ENCODE measurements at places on chromosomes 1 and 21.
A peak's percentile ranks its signal among the peaks of the same experiment; 100 is the strongest.

GRCh38 chr1:155967341-155968050 lies 10.9 kb downstream of the ARHGEF2 start:
- no peak for DNase-seq
- H3K36me3 ChIP-seq: no peaks in the 10 kb centered on the region
- H3K27me3 ChIP-seq: no peaks in the 10 kb centered on the region
- H3K4me3 ChIP-seq: no peak overlapping the region

DNA sequence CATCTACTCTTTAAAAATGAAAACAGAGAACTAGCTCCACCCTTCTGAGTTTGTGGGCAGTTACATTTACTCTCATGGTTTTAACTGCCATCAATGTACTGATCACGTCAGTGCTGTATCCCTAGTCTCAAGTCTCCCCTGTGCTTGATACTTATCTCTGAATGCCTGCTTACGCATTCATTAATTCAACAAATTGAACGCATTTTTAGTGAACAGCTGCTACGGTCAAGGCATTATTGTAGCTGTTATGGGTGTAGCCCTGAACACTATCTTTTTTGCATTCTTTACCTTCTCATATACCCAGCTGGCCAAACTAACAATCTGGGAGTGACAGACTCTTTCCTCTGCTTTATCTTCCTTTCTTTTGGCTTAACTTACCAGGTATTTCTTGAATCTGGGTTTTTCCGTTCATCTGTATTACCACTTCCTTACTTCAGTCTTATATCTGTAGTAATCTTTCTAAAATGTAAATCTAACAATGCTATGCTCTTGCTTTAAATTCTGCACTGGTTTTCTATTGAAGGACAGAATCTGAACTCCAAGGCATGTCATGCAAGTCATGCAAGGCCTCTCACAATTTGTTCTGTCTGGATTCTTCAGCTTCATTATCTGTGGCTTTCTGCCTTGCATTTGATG lies 33.3 kb downstream of the SMG7 start:
- H3K27me3 ChIP-seq: no peaks in the 10 kb centered on the region
- no peak overlapping the region for H3K27ac ChIP-seq
- no peaks in the 10 kb centered on the region for H3K36me3 ChIP-seq
- no peaks in the 10 kb centered on the region for H3K4me1 ChIP-seq

DNA sequence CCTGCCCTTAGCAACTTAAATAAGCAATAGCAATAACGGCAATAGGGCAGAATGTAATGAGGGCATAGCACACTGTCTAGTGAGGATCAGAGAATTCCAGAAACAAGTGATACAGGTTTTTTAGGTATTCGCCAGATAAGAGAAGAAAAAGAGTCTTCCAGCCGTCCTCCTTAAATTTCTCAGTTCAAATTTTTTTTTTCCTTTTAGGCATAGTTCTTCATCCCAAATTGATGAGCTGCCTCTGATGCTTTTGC lies 1.8 kb downstream of the PIGV start:
- H3K36me3 ChIP-seq: no peaks in the 10 kb centered on the region
- H3K4me1 ChIP-seq: peaks cover 32% of the 10 kb centered on the region
- no peak for DNase-seq
- no peaks in the 10 kb centered on the region for H3K27me3 ChIP-seq
- no peak overlapping the region for H3K4me3 ChIP-seq

GRCh38 chr1:36305915-36306209 lies 306 bp upstream of the SH3D21 start:
- H3K36me3 ChIP-seq: no peaks in the 10 kb centered on the region
- peak; percentile 14 for DNase-seq
- peaks cover 11% of the 10 kb centered on the region for H3K4me1 ChIP-seq
- peak overlapping the region; percentile 16 for H3K27ac ChIP-seq
- peak overlapping the region; percentile 52 for H3K4me3 ChIP-seq

DNA sequence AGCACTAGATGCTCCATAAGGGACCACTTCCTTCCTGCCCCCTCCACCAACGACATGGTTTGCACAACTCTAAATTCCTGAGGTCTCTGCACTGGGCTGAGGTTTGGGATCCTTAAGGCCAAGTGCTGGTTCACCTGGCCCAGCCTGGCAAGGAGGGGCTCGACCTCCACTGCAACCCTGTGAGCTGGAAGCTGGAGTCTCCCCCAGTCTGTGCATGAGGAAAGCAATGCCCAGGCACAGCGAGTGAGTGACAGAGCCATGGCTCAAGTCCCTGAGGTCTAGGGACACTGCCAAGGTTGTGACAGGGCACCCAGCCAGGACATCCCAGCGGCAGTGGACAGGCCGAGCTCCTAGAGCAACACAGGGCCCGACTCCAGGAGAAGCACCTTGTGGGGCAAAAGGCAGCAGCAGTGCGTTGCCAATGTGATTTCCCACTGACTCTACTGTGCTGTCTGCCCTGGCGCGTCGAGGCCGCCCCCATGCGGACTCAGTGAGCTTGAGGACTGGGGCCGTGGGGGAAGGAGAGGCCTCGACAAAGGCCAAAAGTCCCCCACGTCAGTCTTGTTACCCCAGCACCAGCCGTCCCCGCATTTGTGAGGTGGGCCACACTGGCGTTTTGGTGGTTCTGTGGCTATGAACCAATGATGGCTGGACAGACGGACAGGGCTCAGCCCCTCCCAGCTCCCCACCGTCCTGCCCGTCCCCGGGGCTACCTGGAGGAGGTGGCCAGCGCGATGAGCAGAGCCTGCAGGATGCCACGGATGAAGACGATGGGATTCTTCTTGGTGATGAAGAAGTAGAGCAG lies 30.0 kb downstream of the PODN start:
- no peak overlapping the region for H3K27ac ChIP-seq
- H3K27me3 ChIP-seq: no peaks in the 10 kb centered on the region
- no peaks in the 10 kb centered on the region for H3K36me3 ChIP-seq
- H3K4me1 ChIP-seq: no peaks in the 10 kb centered on the region
- H3K4me3 ChIP-seq: no peak overlapping the region
- DNase-seq: no peak

DNA sequence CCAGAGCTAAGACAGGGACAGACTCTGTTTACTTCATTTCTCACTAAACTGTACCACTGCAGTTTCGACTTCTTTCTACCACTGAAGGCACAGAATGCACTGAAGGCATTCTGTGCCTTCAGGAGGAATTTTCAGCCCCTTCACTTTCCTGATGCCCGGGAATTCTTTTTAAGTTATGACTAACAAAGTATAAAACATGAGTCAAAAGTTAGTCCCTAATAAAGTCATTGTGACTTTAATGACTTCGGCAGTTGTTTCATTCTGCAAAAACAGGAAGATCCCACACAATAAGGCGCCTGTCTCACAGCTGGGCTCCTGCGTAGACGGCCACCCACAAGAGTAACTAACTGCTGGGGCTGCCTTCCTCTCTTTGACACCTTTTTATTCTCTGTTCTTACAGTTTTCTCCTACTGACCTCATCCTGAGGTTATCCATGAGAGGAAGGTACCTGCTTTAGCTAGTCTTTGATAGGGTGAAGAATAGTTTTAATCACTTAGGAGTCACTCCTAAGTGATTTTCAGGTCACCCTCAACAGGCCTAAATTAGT lies 183.9 kb upstream of the SGIP1 start:
- H3K4me3 ChIP-seq: no peak overlapping the region
- H3K4me1 ChIP-seq: peaks cover 6% of the 10 kb centered on the region
- peak overlapping the region; percentile 41 for H3K27ac ChIP-seq

DNA sequence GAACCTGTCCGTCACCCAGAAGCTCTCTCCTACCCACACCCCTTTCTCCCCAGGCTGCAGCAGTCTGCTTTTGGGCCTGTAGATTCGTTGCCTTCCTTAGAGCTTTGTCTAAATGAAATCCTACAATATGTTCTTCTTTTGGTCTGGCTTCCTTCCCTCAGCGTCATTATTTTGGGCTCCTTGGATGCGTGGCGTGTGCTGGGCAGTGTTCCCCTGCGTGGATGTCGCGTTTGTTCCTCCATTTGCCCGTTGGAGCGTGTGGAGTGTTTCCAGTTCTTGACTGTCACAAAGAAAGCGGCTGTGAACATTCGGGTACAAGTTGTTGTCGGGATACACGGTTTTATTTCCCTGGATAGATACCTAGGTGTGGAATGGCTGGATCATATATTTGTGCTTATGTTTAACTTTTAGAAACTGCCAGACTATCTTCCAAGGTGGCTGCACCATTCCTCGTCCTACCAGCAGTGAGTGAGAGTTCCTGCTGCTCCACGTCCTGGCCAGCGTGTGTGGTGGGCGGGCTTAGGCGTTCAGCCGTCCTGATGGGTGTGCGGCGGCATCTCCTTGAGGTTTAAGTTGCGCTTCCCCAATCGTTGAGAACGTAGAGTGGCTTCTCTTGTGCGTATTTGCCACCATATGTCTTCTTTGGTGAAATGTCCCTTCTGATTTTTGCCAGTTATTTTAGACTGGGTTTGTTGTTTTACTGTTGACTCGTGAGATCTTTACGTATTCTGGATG lies 31.7 kb downstream of the SKI start:
- no peak for DNase-seq
- H3K27ac ChIP-seq: no peak overlapping the region
- no peaks in the 10 kb centered on the region for H3K27me3 ChIP-seq
- H3K4me1 ChIP-seq: peaks cover 8% of the 10 kb centered on the region

- H3K4me1 ChIP-seq: no peaks in the 10 kb centered on the region
- H3K36me3 ChIP-seq: no peaks in the 10 kb centered on the region
- no peak for DNase-seq
- no peaks in the 10 kb centered on the region for H3K27me3 ChIP-seq
- H3K4me3 ChIP-seq: no peak overlapping the region
- no peak overlapping the region for H3K27ac ChIP-seq
Measured at GRCh38 chr1:22196041-22196440, 53.1 kb upstream of the WNT4 start.

DNA sequence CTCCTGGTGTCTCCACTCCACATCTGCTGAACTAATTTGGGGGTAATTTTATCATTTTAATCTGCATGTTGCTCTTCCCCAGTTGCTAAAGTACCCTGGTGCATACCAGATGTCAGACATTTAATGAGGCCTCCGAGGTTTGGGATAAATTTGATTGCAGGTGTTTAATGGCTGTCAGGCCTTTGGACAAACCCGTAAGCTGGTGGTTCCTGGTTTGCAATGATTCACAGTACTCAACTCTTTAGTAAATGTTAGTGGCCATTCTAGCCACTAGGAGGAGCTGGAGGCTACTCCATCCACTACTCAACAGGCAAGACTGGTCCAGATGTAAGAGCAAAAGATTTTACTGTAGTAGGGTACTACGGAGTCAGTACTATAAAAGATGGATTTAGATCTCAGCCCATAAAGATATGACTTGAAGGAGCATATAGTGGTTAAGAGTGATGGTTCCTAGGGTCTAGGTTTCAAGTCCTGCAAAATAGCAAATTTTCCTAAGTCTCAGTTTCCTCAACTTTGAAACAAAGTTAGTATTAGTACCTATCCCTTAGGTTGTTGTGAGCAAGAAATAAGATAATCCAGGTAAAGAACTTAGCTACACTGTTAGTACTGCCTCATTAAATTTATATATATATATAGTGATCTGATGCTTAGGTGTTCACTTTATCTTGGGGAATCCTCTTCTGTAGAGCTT lies 132.8 kb downstream of the SNX7 start:
- H3K36me3 ChIP-seq: no peaks in the 10 kb centered on the region
- H3K27ac ChIP-seq: no peak overlapping the region
- H3K27me3 ChIP-seq: no peaks in the 10 kb centered on the region
- H3K4me3 ChIP-seq: no peak overlapping the region
- peak; percentile 72 for DNase-seq

GRCh38 chr1:153567621-153568366 lies 2.1 kb upstream of the S100A2 start:
- H3K4me3 ChIP-seq: peak overlapping the region; percentile 25
- H3K27ac ChIP-seq: no peak overlapping the region
- no peak for DNase-seq
- H3K36me3 ChIP-seq: no peaks in the 10 kb centered on the region
- no peaks in the 10 kb centered on the region for H3K27me3 ChIP-seq

- H3K27ac ChIP-seq: no peak overlapping the region
- no peaks in the 10 kb centered on the region for H3K27me3 ChIP-seq
- H3K4me3 ChIP-seq: no peak overlapping the region
- DNase-seq: no peak
- H3K36me3 ChIP-seq: no peaks in the 10 kb centered on the region
Measured at GRCh38 chr1:232292239-232292638, 337.7 kb downstream of the SIPA1L2 start.

GRCh38 chr1:30853350-30853749 lies 55.2 kb downstream of the SDC3 start:
- H3K27me3 ChIP-seq: no peaks in the 10 kb centered on the region
- H3K27ac ChIP-seq: no peak overlapping the region
- no peaks in the 10 kb centered on the region for H3K36me3 ChIP-seq
- no peaks in the 10 kb centered on the region for H3K4me1 ChIP-seq
- DNase-seq: no peak
- no peak overlapping the region for H3K4me3 ChIP-seq

- H3K36me3 ChIP-seq: no peaks in the 10 kb centered on the region
- H3K4me1 ChIP-seq: no peaks in the 10 kb centered on the region
- no peak for DNase-seq
Measured at GRCh38 chr1:25513666-25514065, 29.7 kb upstream of the LDLRAP1 start.

GRCh38 chr1:152770411-152770810 lies 4.5 kb upstream of the LCE1F start:
- no peak overlapping the region for H3K4me3 ChIP-seq
- no peaks in the 10 kb centered on the region for H3K36me3 ChIP-seq
- H3K4me1 ChIP-seq: no peaks in the 10 kb centered on the region
- DNase-seq: no peak
- no peaks in the 10 kb centered on the region for H3K27me3 ChIP-seq
